Upper lobe of left lung (tissue), 6 donors: ENCODE measurements at places on chromosomes 4 and X. TPM values are rescaled to one million over a fixed set of nuclear protein-coding genes. Genes with fewer than 3 reads are reported as not detected.

GRCh38 chr4:7311205-7311604 is 118.9 kb downstream of the SORCS2 start:
- H3K27me3 ChIP-seq = no peaks in the 10 kb centered on the region
- DNase-seq = no peak
- no peaks in the 10 kb centered on the region for H3K4me1 ChIP-seq
- H3K27ac ChIP-seq = no peak overlapping the region
- H3K4me3 ChIP-seq = no peak overlapping the region

Gene HS3ST1
- 9.5 TPM for total RNA-seq

Gene MBNL3
- 5.2 TPM for total RNA-seq

DNA sequence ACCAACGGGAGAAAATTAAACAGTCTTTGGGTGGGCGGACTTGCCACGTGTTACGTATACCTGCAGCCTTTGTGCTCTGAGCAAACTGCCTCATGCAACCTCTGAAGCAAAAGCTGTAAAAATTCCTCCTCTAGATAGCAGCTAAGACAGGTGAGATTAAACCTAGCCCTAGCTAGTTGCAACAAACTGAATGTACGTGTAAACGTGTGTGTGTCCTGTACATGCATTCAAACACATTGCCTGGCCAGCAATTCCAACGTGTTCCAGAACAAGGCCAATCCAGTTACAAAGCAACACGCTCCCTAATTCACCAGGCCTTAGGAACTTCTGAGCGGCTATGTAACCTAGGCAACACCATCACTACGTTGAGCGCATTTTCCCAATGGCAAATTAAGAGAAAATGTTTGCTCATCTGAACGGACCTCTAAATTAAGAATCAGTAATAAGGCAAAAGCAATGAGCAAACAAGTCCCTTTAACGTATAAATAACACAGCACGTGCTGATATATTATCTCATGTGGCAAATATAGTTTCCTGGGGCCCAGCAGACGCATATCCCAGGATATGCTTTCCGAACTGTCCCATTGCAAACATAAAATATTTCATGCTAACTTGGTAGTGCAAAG is 792 bp downstream of the PPID start:
- H3K4me3 ChIP-seq = peak overlapping the region; percentile 76
- H3K27me3 ChIP-seq = no peaks in the 10 kb centered on the region
- H3K4me1 ChIP-seq = peaks cover 18% of the 10 kb centered on the region
- peaks cover 32% of the 10 kb centered on the region for H3K36me3 ChIP-seq

GRCh38 chrX:119871245-119871598 is 311 bp downstream of the RNF113A start:
- peak overlapping the region; percentile 94 for H3K27ac ChIP-seq
- peaks cover 5% of the 10 kb centered on the region for H3K4me1 ChIP-seq
- H3K4me3 ChIP-seq = peak overlapping the region; percentile 71
- H3K36me3 ChIP-seq = no peaks in the 10 kb centered on the region
- DNase-seq = no peak

DNA sequence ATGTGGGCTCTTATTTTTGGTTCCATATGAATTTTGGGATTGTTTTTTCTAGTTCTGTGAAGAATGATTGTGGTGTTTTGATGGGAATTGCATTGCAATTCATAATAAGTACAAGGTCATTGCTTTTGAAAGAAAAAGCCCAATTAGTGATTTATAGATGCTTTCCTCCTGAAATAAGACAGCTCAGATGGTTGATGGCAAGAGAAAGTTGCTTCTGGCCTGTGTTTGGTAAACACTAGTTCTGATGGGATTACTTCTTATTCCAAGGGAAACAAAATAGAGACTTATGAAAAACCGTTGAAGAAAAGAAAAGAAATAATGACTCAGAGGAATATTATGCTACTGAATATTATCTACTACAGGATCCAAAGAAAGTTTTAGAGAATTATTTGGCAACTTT is 144.9 kb downstream of the SPANXA1 start:
- H3K27me3 ChIP-seq = no peaks in the 10 kb centered on the region
- H3K4me1 ChIP-seq = no peaks in the 10 kb centered on the region
- no peak for DNase-seq
- H3K27ac ChIP-seq = no peak overlapping the region
- H3K4me3 ChIP-seq = no peak overlapping the region

Gene SPANXB1
- not detected for total RNA-seq

Gene TEX13D
- total RNA-seq = not detected

GRCh38 chr4:70687821-70688794 is at the start of gene UTP3:
Gene UTP3, plus strand, starts transcription at chr4:70688532. Its CDS starts 146 bp downstream, at chr4:70688678.
- no peaks in the 10 kb centered on the region for H3K27me3 ChIP-seq
- H3K36me3 ChIP-seq = no peaks in the 10 kb centered on the region
- H3K4me1 ChIP-seq = peaks cover 34% of the 10 kb centered on the region

Gene MAGEB17
- total RNA-seq = not detected

GRCh38 chr4:91826186-91826585 is 477.6 kb upstream of the GRID2 start:
- H3K27ac ChIP-seq = no peak overlapping the region
- no peaks in the 10 kb centered on the region for H3K4me1 ChIP-seq
- no peak overlapping the region for H3K4me3 ChIP-seq
- H3K27me3 ChIP-seq = no peaks in the 10 kb centered on the region

DNA sequence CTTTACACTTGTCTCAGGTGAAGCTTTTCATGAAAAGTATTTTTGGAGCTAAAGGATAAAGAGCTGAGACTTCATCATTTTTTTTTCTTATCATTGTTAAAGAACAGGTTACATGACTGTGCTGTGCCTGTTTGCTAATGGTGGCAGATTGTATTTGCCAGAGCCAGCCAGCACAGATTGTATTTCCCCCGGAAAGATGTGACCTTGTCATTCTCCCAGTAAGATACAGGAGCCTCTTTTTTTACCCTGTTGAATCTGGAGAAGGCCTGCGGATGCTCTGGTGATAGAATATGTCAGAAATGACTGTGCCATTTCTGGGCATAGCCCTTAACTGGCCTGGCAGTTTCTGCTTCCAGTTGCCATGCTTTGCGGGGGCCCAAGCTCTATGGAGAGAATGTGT is 91.9 kb downstream of the GPRIN3 start:
- DNase-seq = no peak
- no peaks in the 10 kb centered on the region for H3K4me1 ChIP-seq
- no peaks in the 10 kb centered on the region for H3K36me3 ChIP-seq
- H3K27ac ChIP-seq = no peak overlapping the region
- H3K27me3 ChIP-seq = no peaks in the 10 kb centered on the region

DNA sequence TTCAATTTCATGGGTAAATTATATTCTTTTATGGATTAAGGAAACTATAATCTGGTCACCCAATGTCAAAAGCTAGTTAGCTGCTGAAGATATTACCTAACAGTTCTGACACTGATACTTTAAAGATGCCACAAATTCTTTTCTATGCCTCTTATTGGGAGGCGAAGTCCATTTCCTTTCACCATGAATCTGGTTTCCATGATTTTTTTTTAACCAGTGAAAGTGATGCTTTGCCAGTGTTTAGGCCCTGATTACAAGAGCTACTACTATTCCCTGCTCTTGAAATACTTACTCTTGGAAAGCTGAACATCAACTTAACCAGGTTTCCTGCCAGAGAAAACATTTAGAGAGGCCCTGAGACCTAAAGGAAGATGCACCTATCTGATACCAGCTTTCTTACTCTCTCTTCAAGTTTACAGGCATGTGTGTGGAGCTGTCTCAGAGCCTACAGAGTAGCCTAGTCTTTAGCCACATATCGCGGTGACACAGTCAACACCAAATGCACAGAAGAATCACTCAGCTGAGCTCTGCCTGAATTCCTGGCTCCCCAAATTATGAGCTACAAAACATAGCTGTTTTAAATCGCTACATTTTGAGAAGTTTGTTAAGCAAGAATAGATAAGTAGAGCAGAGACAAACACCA is 1280.8 kb downstream of the PCDH7 start:
- no peaks in the 10 kb centered on the region for H3K27me3 ChIP-seq
- H3K27ac ChIP-seq = no peak overlapping the region
- H3K36me3 ChIP-seq = no peaks in the 10 kb centered on the region
- H3K4me3 ChIP-seq = no peak overlapping the region
- H3K4me1 ChIP-seq = no peaks in the 10 kb centered on the region

Gene SPANXN3
- not detected for total RNA-seq

GRCh38 chr4:72432282-72432681 is 136.7 kb downstream of the ADAMTS3 start:
- no peaks in the 10 kb centered on the region for H3K4me1 ChIP-seq
- H3K36me3 ChIP-seq = no peaks in the 10 kb centered on the region
- no peaks in the 10 kb centered on the region for H3K27me3 ChIP-seq
- no peak overlapping the region for H3K27ac ChIP-seq
- no peak overlapping the region for H3K4me3 ChIP-seq

Gene ASB12
- total RNA-seq = not detected

- no peak for DNase-seq
- no peaks in the 10 kb centered on the region for H3K36me3 ChIP-seq
- no peaks in the 10 kb centered on the region for H3K27me3 ChIP-seq
- no peak overlapping the region for H3K27ac ChIP-seq
- no peaks in the 10 kb centered on the region for H3K4me1 ChIP-seq
Observed at GRCh38 chrX:44068043-44068442, 94.9 kb upstream of the NDP start.

DNA sequence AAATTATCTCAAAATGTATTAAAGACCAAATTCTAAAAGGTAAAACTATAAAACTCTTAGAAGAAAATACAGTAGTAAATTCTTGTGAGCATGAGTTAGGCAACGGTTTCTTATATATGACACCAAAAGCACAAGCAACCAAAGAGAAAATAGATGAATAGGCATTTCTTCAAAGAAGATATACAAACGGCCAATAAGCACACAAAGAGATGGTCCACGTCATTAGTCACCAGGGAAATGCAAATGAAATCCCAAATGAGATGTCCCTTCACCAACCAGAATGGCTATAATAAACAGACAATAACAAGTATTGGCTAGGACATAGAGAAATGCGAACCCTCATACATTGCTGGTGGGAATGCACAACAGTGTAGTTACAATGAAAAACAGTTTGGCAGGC is 44.6 kb downstream of the RAB33A start:
- no peak overlapping the region for H3K27ac ChIP-seq
- no peak for DNase-seq
- H3K4me3 ChIP-seq = no peak overlapping the region
- no peaks in the 10 kb centered on the region for H3K27me3 ChIP-seq
- H3K36me3 ChIP-seq = no peaks in the 10 kb centered on the region
